ENCODE measurements at places on chromosomes 12 and 14.

DNA sequence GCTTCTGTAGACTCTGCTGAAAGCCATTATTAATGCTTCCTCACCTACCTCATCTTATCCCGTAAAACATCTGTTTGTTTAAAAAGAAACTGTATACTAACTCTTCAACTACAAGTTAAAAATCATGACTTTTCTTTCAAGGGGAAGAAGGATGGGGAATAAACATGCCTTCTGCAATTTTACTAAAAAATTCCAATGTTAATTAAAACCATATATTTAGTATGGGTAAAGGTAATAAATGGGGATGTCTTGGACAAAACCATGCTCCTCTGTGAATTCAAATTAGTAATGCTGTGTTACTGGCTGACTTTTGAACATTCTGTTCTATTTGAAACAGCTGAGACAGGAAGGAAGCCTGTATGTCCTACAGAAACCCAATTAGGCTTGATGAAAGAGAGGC, 311.1 kb upstream of the DIO2 start:
- no peak for DNase-seq

DNA sequence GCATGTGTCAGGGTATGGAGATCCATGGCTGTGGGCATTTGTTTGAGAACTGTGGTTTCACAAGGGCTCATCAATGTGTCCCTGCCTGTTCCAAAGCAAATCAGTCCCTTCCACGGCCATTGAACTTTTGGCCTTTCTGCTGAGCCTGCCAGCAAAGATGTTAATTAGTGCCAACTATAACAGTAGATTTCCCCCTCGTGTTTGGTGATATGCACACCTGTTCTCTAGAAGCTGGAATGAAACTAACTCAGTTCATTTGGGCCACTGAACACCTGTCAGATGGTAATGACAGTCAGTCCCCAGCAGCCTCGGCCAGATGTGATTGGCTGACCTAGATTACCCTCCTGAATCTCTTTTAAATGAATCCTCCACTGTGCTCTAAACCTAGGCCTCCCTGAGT, 43.2 kb downstream of the IRAK3 start:
- no peak for DNase-seq

- peak; percentile 91 for DNase-seq
These were observed 24.6 kb upstream of the TMPO start for GRCh38 chr12:98490501-98491453.

- DNase-seq = no peak
These were observed at the start of gene SDR9C7 for GRCh38 chr12:56933826-56934625. TSS of gene SDR9C7 (minus strand) at chr12:56934408. CDS start at chr12:56934261, 147 bp downstream.

DNA sequence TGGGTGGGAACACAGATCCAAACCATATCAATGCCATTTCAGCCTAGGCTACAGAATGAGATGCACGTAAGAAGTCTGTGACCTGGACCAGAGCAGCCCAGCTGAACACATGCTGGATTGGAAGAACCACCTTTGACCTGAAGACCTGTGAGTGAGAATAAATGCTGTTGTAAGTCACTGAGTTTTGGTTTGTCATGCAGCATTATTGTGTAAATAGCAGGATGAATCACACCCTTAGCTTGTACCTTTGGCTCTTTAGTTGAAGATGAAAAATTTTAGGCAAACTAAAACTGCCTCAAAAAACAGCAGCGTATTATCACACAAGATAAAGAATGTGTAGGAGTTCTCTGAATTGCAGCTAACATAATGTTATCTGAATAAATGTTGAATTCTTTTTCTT, 199.4 kb upstream of the LRIG3 start:
- no peak for DNase-seq

DNA sequence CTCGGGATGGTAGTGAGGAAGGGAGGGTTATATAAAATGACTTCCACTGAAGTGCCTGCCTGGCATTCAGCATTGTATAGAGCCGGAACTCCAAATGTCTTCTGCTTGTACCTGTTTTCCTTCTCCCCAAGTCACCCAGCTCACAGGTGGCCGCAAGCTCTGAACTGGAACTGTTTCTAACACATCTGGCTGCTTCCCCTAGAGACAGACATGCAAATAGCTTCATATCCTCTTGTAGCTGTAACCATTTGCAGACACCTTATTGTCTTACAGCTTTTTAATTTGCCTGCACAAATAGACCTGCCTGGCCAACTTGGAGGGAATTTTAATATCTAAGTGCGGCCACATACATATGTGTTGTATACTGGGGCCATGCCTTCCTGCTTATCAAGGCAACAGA, 126.0 kb downstream of the CHST11 start:
- DNase-seq = no peak

- DNase-seq = no peak
These were observed 48.6 kb upstream of the YARS2 start for GRCh38 chr12:32804301-32804700.

- no peak for DNase-seq
These were observed 87.5 kb downstream of the SLC6A15 start for GRCh38 chr12:84825149-84825548.

GRCh38 chr12:68675101-68675842, 11.5 kb upstream of the NUP107 start:
- DNase-seq = no peak

DNA sequence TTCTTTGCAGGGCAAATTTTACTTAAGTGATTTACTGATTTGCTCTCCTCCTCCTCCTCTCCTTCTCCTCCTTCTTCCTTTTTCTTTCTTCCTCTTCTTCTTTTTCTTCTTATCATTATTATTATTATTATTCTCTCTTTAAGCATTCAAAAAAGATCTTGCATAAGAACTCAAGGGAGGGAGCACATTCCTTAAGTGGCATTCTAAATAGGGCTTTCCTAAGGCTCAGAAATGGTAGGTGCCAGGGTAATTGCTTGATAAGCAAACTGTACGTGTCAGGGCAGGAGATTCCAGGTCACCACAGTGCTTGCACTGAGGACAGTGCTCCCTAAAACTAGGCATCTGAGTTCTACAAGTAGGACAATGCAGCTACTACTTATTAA, 92.4 kb downstream of the SPTSSA start:
- DNase-seq = no peak

DNA sequence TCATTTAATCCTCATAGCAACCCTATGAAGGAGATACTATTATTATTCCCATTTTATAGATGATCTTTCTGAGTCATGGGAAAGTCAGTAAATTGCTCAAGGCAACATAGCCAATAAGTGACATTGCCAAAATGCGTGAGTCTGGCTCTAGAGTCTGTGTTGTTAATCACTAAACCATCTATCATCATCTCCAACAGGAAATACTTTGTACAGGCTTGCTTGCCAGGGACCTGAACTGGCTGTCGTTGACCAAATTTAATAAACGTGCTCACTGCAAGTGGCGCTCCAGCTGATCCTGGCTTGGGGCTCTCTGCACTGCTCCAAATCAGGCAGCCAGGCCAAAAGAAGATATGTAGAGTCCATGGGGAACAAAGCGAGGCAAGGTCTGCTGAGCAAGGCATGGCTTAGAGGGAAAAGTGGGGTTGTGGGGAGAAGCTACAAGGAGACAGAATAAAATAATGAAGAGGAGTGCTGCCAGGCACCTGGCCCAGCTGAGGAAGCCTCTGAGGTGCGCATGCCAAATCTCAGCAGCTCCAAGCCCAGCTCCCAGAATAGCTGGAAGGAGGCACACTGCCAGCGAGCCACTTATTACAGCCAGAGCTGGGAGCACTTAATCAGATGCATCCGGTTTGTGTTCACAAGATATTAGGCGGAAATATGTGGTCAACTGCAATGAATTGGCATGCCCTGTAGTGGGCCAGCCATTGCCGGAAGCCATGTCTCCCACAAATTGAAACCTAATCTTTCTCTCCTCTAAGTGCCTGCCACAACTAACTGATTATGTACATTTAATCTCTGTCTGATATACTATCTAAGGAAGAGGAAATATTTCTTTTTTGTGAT, 43.3 kb upstream of the PTPRO start:
- DNase-seq = peak; percentile 81

- DNase-seq = no peak
These were observed 94.8 kb downstream of the NINJ2 start for GRCh38 chr12:568486-568885.

GRCh38 chr12:13102461-13103195, 839 bp downstream of the GSG1 start:
- no peak for DNase-seq

DNA sequence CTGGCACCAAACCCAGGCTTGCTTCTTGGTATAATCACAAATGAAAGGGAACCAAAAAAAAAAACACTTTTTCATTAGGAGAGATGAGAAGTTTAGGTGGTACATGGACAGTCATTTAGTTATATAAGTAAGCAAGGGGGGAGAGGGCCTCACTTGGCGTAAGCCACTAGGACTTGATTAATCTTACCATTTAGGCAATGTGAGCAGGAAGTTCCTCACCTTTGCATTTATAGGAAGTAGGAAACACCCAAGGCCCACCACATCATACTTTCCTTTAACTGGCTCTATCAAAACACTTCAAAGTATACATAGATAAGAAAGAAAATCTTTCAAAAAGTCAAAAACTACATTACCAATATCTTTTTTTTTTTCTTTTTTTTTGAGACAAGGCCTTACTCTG, 6.7 kb upstream of the RPS6KA5 start:
- no peak for DNase-seq

- no peak for DNase-seq
These were observed 95.6 kb downstream of the NCOR2 start for GRCh38 chr12:124471828-124472227.
